ENCODE measurements at places on chromosomes 16 and 17.

GRCh38 chr16:19294156-19294649 lies 8.7 kb downstream of the CLEC19A start:
- peak; percentile 59 for DNase-seq

- DNase-seq = no peak
Measured at GRCh38 chr16:65658787-65659220, 536.9 kb upstream of the CDH11 start.

GRCh38 chr16:78142788-78143187 lies 43.3 kb downstream of the WWOX start:
- DNase-seq = no peak

GRCh38 chr16:65657071-65657494 lies 535.2 kb upstream of the CDH11 start:
- no peak for DNase-seq

DNA sequence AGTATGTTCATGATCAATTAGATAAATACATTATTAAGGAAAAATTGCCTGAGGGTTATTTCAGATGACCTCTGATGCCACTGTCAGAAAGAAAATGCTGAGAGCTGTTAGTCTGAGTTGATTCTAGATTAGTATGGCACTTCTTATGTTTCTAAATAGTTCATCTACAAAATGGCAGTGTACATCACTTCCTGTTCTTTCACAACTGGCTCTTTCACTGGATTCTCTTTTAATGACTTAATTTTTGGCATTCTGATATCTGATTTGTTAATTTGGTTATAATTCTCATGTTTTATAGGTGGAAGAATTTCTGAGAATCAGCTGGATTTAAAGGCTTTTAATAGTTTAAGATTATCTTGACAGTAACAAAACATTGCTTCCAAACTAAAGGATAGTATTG lies 3.3 kb downstream of the TAOK1 start:
- peak; percentile 65 for DNase-seq

- peak; percentile 89 for DNase-seq
Measured at GRCh38 chr17:57999496-58000017, 7.5 kb downstream of the SRSF1 start.

GRCh38 chr16:57017251-57017650 lies 27.9 kb downstream of the NLRC5 start:
- DNase-seq = no peak

DNA sequence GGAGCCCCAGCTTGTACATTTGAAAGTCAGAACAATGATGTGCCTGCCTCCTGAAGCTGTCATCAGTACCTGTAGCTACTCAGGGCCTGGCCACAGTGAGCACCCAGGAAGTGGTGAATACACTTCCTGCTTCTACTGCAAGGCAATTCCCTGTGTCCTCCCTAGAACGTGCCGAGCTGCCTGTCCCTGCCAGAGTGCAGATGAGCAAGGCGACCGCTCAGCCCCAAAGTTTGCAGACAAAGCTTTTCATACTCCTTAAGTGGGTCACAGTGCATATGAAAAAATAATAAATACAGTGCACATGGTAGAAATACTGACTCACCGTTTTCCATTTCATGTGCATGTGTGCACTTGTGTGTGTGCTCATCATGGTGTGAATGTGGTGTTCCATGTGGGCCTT lies 77.3 kb downstream of the MPRIP start:
- no peak for DNase-seq

DNA sequence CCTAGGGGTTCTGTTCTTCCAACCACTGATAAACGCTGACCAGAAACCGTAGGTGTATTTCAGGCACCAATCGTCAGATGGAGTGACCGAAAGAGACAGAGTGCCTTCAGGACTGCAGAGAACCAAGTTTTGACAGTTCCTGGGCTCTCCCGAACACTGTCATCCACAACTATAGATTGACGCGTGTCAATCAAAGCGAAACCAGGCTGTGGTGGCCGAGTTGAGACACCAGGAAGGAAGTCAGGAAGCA lies 11.9 kb upstream of the AURKB start:
- DNase-seq = peak; percentile 98

DNA sequence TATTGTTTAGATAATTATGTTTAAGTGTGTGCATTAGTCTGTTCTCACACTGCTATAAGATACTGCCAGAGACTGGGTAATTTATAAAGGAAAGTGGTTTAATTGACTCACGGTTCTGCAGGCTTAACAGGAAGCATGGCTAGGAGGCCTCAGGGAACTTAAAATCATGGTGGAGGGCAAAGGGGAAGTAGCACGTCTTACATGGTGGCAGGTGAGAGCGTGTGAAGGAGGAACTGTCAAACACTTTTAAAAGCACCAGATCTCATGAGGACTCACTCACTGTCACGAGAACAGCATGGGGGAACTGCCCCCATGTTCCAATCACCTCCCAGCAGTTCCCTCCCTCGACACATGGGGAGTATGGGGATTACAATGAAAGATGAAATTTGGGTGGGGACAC lies 203.5 kb upstream of the GOT2 start:
- DNase-seq = peak; percentile 2

Measured in OCI-M1 (cell line).